HepG2 (cell line): ENCODE measurements at places on chromosomes 7 and 10.

- DNase-seq: no peak
Observed at GRCh38 chr10:14022052-14022451, 308.7 kb downstream of the FRMD4A start.

DNA sequence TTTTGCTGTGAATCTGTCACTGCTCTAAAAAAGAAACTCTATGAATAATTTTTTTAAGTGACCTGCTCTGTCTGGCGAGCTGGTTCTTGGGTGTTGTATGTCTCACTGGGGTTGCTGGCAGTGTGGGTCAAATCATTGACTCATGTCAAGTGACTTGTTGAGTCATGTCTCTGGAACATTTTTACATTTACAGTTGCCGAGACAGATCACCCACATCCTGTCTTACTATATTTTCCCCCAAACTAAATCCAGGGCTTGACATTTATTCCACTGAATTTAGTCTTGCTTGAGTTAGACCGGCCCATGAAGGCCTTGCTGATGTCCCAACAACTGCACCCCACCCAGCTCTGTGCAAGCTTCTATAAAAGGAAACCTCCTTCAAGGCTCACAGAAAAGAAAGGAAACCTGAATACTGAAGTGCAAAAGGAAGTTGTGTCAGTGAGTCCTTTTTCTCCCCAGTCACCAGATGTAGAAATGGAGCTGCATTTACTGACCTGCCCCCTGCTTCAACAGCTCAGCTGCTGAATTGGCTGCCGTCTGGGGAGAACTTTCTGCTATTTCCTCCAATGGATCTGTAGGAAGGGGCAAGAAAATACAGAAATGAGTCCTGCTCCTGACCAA lies 290.3 kb downstream of the TNS3 start:
- DNase-seq: no peak

DNA sequence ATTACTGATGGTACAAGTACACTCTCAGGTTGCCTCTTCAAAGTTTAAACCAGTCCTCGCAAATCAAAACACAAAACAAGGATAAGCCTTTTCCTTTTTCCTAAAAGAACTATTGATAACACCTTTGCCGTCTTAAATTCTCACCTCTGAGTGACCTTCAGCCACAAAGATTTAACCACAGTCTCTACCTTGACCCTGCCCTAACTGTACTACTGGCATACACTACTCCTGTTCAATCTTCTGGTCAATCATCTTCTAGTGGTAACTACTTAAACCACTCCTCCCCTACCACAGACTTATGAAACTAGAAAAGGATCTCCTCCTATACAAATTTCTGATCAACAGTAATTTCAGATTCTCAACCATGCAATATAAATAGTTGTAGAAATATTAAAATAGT lies 15.1 kb downstream of the UPF2 start:
- no peak for DNase-seq

GRCh38 chr10:114824391-114824790 lies 2.8 kb downstream of the FHIP2A start:
- no peak for DNase-seq

DNA sequence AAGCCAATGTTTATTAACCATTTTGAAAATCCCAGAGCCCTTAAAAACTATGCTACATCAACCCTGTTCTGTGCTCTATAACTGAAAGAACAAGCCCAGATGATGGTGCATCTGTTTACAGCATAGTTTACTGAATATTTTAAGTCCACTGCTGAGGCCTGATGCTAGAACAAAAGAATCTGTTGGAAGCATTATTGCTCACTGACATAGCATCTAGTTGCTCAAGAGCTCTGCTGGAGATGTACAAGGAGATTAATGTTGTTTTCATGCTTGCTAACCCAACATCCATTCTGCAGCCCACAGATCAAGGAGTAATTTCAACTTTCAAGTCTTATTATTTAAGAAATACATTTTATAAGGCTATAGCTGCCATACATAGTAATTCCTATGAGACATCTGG lies 181.3 kb upstream of the FEZF1 start:
- DNase-seq: no peak

GRCh38 chr10:121152033-121152432 lies 300.9 kb downstream of the WDR11 start:
- DNase-seq: no peak

- no peak for DNase-seq
Observed at GRCh38 chr10:128922172-128922571, 544.9 kb upstream of the MGMT start.

DNA sequence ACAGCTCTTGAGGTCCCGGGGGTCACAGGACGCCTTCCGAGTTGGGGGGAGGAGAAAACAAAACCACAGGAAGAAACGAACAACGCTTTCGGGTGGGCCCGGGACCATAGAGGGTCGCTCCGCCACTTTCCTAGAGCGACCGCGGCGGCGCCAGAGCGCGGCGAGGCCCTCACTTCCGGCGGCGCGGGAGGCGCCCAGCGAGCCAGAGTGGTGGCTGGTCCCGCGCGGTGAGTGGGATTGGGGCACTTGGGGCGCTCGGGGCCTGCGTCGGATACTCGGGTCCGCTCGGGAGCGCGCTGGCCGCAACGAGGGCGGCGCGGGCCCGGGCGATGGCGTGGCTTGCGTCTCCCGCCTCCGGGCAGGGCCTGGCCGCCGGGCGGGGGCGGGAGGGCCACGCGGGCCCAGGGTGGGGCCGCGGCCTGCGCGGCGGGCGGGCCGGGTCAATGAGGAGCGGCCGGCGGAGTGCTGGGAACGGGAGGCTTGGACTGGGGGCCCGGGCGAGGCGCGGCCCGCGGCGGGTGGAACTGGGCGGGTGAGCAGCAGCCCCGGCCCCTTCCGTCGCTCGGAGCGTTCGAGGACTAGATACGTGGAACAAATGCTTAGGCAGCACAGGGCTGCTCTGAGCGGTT lies at the start of gene ZNF22:
Gene ZNF22, plus strand, starts transcription at position 172 of the 629 bp plus-strand sequence. CDS start 2,446 bp downstream, outside the sequence.
- DNase-seq: no peak

GRCh38 chr7:96182424-96183158 lies 139.3 kb downstream of the SLC25A13 start:
- no peak for DNase-seq

- no peak for DNase-seq
Observed at GRCh38 chr7:88020953-88021665, 87.1 kb downstream of the ADAM22 start.

- DNase-seq: peak; percentile 81
Observed at GRCh38 chr7:96800824-96801223, 91.2 kb upstream of the SEM1 start.

DNA sequence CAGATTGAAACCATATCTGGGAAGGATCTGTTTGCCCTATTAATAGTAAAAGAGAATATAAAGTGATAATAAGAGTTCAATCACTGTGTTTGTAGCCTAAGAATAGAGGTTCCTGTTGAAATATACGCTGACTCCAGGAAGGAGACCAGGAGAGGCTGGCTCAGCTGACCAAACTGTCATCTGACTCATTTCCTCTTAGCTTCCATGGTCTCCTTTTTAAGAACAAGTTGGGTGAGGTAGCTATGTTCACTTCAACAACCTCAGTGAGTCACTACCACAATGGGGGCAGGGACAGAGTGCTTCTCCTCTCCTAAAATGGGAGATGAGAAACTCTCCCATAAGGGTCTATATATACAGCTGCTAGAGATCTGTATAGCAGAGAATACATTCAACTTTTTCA lies 543.3 kb downstream of the CALN1 start:
- DNase-seq: no peak

DNA sequence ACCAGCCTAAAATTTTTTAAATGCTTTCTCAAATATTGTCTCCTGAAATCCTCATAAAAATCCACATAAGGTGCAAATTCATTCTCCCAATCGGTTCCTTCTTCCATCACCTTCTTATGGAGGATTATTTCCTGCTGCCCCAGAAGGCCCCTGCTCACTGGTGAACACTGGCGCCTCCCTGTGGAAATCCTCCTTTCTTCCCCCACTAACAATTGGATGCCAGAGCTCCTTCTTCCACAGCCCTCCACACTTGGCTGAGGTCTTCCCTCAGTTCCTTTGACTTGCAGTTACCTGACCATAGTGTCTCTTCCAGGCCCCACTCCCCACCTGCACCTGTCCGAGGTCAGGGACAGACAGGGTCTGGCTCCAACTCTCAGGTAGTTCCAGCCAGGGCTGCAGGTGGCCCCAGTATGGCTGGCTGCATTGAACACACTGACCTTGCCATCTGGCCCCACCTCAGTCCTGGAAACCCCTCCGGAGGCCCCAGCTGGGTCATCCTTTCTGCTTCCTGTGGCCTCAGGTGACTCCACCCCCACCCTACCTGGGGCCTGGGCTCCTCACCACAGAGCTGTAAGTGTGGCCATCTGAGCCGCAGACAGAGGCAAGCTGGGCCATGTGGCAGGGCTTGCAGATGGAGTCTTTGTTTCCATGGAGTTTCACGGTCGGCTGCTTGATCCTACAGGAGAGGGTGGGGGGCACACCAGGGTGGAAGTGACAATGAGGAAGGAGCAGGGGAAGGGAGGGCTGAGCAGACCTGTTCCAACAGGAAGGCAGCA lies 18.4 kb downstream of the SPOCK2 start:
- no peak for DNase-seq

DNA sequence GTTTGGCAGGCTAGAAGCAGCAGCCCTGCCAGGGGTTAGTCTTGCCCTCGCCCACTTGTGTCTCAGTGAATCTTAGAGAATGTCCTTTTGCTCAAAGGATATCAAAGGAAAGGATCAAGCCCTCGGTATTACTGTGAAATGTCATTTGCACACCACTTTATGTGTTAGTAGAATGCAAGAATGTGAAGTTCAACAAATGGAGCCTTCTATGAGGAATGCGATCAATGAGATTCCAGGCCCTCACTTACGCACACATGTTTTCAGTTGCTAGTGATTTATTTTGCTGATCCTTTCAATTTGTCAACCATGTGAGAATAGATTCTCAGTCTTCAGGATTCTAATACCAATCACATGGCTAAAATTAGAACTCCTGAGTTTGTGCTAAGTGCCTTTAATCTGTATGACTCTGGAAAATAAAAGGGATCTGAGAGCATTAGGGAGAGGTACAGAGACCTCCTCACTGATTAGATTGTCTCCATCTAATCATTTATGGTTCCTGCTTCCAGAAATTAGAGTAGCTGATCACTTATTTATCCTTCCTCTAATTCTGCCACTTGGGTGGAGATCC lies 123.0 kb upstream of the SP4 start:
- no peak for DNase-seq

DNA sequence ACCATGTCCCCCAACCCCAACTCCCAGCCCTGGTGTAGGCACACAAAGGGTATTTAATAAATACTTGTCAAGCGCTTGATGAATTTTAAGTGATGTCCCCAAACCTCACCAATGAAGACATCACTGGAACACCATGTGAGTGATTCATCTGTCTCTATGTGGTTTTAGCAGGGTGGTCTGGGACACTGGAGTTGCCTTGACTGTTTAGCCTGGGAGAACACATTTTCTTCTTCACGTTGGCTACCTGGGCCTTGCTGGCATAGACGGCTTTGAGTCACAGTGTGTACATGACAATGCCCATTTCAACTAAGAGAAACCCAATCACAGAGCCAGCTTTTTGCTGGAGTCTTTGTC lies 24.8 kb upstream of the SHH start:
- no peak for DNase-seq
